ENCODE measurements at places on chromosomes 4 and X. TPM values are rescaled to one million over a fixed set of nuclear protein-coding genes. Genes with fewer than 3 reads are reported as not detected.

The PAGE1 gene
- not detected for total RNA-seq

The SCML2 gene
- 1.7 TPM for total RNA-seq

The UGT2B10 gene
- total RNA-seq, result not detected

The ADAM29 gene
- total RNA-seq, result not detected

The THOC2 gene
- 80.5 TPM for total RNA-seq

The DSPP gene
- not detected for total RNA-seq

The ITGB1BP2 gene
- total RNA-seq, result 6.5 TPM

The FHDC1 gene
- 1.7 TPM for total RNA-seq

The ABCG2 gene
- 2.2 TPM for total RNA-seq

The NR3C2 gene
- under 0.01 TPM for total RNA-seq

The CPLX1 gene
- total RNA-seq, result not detected

The MAGEB17 gene
- total RNA-seq, result not detected

The WDR45 gene
- 56.0 TPM for total RNA-seq

The PF4V1 gene
- not detected for total RNA-seq

The GATA1 gene
- not detected for total RNA-seq

The TMEM35A gene
- total RNA-seq, result 1.9 TPM

The GAGE13 gene
- not detected for total RNA-seq

The THAP9 gene
- 3.9 TPM for total RNA-seq

The FHL1 gene
- 104 TPM for total RNA-seq

Data from fibroblast of villous mesenchyme (primary cell).